ENCODE measurements at places on chromosomes 5 and 9. TPM values are rescaled to one million over a fixed set of nuclear protein-coding genes. Genes with fewer than 3 reads are reported as not detected.

The CCDC112 gene
- 7.3 TPM for total RNA-seq

The AFAP1L1 gene
- total RNA-seq, result 27.9 TPM

The GRIN1 gene
- not detected for total RNA-seq

DNA sequence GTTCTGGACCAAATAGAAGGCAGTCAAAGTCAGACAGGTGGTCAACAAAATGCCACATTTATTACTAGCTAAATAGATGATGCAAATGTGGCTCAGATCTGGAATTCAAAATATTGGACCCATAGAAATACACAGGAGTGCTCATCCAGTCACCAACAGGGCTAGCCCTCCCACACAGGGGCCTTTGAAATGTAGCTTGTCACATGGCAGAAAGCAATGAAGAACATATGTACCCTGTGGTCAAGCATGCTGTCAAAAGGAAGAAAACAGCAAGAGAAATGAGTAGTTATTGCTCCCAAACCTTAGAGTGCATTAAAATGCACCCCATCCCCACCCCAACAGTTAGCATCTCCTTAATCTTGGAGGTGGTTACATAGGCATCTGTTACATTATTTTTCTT lies 20.9 kb upstream of the CCDC112 start:
- H3K36me3 ChIP-seq, result no peaks in the 10 kb centered on the region
- no peaks in the 10 kb centered on the region for H3K27me3 ChIP-seq
- no peak overlapping the region for H3K27ac ChIP-seq
- DNase-seq, result no peak
- no peaks in the 10 kb centered on the region for H3K4me1 ChIP-seq

- H3K36me3 ChIP-seq, result no peaks in the 10 kb centered on the region
- no peak overlapping the region for H3K27ac ChIP-seq
- no peaks in the 10 kb centered on the region for H3K4me1 ChIP-seq
Measured at GRCh38 chr5:170429014-170429413, 39.8 kb upstream of the KCNMB1 start.

DNA sequence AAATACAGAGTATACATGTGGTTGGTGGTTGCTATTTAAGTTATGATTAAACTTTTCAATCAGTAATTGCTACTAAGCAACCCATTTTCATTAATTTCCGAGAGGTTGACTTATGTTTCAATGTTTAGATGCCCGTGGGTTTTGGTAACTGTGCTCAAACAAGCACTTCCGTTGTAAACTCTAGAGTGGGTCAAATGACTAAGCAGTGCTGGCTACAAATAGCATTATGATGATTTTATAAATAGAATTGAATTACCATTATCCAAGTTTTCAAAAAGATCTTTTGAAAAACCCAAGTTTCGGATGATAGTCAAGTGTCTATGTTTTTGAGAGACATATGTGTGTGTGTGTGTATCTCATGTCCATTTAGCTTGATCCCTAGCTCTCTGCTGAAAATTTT lies 2369.4 kb upstream of the ACO1 start:
- no peaks in the 10 kb centered on the region for H3K27me3 ChIP-seq
- H3K27ac ChIP-seq, result no peak overlapping the region
- no peaks in the 10 kb centered on the region for H3K36me3 ChIP-seq
- H3K4me3 ChIP-seq, result no peak overlapping the region
- H3K4me1 ChIP-seq, result no peaks in the 10 kb centered on the region

DNA sequence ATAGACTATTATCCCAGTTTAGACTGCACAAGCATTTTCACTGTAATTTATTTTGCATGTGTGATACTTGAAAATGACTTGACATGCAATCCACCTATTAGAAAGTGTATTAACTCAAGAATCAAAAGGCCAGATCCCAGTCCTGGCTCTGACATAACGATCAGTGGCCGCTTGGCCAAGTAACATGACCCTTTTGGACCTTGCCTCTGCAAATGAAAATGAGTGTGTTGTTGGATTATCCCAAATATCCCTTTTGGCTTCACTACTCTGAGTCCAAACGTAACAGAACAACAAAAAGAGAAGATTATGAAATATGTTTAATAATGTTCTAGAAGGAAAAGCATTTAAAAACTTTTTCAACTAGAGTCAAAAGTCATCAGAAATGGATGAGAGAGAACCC lies 19.0 kb downstream of the DMGDH start:
- no peak overlapping the region for H3K4me3 ChIP-seq
- H3K36me3 ChIP-seq, result no peaks in the 10 kb centered on the region
- no peaks in the 10 kb centered on the region for H3K4me1 ChIP-seq
- no peaks in the 10 kb centered on the region for H3K27me3 ChIP-seq

DNA sequence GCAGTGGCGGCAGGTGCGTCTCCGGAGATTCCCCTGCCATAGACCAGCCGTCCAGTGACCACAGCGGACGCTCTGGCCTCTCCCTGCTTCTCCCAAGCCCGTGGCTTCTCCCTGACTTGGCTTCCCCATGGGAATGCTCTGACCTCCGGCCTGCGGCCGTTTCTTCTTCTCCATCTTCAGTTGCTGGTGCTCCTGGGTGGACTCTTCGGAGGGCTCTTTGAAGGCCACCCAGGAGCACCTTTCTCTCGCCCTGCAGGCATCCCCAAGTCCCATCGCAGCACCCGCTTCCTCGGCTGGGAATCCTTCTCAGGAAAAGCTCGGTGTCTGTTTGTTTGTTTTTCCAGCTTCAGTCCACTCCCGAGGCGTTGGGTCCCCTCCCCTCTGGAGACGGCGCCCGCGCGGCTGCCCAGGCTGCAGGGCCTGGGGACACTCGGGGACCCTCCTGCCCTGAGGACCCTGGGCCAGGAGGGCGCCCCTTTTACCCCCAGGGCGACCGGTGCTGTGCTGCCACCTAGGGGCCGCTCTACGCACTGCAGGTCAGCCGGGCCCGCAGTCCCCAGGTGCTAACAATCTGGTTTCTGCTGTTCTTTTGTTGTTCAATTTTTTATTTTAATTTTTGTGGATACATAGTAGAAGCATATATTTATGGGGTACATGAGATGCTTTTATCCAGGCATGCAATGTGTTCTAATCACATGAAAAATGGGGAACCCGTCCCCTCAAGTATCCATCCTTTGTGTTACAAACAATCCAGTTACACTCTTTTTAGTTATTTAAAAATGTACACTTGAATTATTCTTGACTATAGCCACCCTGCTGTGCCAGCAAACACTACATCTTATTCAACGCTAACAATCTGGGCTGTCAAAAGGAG lies 197.9 kb upstream of the ADAMTS16 start:
- H3K27ac ChIP-seq, result no peak overlapping the region
- H3K4me3 ChIP-seq, result no peak overlapping the region
- no peaks in the 10 kb centered on the region for H3K36me3 ChIP-seq
- no peak for DNase-seq
- H3K4me1 ChIP-seq, result no peaks in the 10 kb centered on the region

DNA sequence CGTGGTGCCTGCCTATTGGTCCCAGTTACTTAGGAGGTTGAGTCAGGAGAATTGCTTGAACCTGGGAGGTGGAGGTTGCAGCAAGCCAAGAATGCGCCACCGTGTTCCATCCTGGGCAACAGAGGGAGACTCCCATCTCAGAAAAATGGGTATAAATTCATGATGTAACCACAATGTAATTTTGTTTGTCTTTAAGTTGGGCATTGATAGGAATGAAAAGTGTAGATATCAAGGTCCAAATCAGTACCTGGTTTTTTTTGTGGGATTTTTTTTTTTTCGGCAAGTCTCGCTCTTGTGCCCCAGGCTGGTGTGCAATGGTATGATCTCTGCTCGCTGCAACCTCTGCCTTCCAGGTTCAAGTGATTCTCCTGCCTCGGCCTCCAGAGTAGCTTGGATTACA lies 7.4 kb downstream of the NPM1 start:
- no peak overlapping the region for H3K4me3 ChIP-seq
- H3K27ac ChIP-seq, result no peak overlapping the region
- H3K36me3 ChIP-seq, result peaks cover 2% of the 10 kb centered on the region
- H3K27me3 ChIP-seq, result no peaks in the 10 kb centered on the region
- no peak for DNase-seq
